ENCODE measurements at places on chromosomes 5 and 9. TPM values are rescaled to one million over a fixed set of nuclear protein-coding genes. Genes with fewer than 3 reads are reported as not detected.

GRCh38 chr5:52825826-52826225 lies 38.1 kb downstream of the ITGA1 start:
- DNase-seq: no peak

DNA sequence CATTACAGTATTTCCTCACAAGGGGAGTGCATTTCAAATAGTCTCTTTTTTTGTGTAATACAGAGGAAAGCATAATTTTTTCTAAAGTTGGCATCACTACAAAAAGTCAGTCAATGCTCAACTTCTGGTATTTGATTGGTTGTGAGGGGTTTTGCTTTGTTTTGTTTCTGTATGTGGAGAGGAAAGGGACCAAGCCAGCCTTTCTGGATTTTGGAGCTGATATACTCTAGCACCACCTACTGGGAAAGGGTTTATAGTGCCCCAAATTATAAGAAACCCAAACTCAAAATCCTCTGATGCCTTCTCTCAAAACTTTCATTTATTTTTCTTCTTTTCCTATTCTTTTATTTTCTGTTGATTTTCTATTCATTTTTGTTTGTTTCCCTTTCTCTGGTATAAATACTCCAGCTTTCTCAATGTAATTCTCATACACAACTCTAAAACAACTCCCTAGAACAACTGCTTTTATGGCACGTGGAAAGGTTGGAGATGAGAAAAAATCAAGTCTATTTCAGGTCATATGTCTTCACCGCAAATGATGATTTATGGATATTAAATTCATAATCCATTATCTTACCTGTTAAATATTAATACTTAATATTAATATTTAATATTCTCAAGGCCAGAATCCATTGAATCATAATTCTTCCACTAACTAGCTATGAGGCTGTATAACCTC lies 69.5 kb upstream of the ANXA1 start:
- no peak for DNase-seq

DNA sequence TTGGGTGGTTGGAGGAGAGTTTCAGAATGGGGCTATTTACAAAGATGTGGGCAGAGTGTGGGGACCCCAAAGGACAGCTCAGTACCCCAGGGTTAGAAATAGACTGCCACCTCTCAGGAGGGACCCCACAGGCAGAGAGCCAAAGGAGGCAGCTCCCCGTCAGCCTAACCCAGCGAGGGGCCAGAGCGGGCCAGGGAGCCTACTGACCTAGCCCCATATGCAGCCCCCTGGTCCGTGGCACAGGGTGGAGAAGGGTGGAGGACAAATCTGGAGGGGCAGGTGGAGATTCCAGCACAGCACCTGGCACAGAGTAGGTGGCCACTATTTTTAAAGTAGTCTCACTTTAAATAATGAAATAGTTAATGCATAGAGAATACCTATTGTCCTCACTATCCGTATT lies 67.2 kb upstream of the ANGPTL2 start:
- no peak for DNase-seq

DNA sequence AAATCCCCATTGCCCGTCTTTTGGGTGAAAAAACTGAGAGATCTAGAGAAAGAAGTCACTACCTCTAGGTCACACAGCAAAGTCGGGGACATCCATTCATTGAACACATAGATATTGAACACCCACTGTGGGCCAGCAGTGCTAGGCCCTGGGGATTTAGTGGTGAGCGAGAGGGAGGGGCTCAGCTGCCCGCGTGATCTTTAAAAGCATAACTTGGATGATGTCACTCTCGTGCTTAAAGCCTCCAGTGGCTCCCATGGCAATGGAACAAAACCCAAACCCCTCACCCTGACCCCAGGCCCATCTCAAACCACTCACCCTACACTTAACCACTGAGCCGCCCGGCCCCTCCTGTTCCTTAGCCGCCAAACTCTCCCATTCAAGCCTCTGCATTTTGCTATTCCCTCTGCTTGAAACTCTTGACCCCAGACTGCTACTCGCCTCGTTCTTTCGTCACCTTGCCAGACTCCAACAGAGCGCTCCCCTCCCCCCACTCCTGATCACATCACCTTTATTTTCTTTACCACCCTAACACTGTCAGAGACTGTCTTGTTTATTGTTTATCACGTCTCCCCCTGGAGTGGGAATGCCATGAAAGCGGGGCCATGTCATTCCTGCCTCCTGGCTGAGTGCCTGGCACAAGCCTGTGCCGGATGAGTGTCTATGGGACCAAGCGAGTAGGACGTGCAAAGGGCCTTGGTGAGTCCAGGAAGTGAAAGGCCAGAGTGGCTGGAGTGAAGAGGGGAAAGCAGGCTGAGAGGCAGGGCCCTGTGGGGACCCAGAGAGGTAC lies 710 bp upstream of the PIP5KL1 start:
- no peak for DNase-seq

Gene ARID3C
- not detected for total RNA-seq

Gene TRIM7
- total RNA-seq: 4.0 TPM

GRCh38 chr9:27519466-27520465 lies 4.3 kb upstream of the IFNK start:
- no peak for DNase-seq

Gene CD274
- total RNA-seq: 0.31 TPM

Gene SPATA31C1
- total RNA-seq: not detected

Gene PCDHB6
- 1.6 TPM for total RNA-seq

DNA sequence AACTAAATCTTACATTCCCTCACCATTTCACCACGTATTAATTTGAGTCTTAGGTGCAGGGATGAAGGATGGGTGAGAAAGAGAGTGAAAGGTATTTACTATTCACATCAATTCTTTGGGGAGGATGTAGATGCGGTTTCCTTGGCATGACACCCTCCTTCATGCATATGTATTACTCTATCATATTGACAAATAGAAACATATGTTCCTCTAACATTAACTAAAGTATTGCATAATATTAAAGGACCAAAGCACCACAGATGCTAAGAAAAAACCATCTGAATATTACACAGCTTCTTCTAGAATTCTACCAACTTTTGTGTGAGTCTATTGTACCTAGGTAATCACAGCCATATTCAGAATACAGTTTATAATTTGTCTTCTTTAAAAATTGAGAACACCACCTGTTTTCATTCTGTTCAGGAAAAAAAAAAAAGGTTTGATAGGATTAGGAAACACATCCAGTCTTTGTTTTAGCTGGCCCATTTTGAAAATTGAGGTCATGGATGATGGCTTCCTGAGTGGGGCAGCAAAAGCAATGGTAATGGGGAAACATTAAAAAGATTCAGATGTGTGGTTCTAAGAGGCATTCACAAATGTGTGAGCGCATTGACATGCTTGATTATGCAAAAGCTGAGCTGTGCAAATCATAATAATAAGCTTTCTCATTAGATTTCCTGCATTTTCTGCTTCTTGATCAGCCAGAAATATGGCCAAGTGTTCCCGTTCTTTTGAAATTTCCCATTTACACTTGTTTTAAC lies 1011.5 kb upstream of the NUDT12 start:
- no peak for DNase-seq

DNA sequence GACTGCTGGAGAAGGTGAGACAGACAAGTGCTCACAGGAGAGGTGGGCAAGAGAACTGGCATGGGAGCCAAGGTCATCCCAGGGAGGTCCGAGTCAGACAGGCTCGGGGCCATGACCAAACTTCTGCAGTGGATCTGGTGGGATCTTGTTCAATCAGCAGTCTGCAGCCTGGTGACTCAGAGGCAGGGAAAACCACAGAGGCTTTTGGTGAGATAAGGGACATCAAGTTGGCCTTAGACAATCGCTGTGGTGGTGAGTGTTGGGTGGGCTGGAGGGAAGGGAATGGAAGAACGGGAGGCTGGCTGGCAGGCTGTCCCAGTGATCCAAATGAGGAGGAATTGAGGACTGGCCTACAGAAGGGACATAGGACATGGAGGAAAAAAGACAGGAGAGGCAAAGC lies 123.8 kb downstream of the TMEM174 start:
- no peak for DNase-seq

Gene SH3PXD2B
- 114 TPM for total RNA-seq

DNA sequence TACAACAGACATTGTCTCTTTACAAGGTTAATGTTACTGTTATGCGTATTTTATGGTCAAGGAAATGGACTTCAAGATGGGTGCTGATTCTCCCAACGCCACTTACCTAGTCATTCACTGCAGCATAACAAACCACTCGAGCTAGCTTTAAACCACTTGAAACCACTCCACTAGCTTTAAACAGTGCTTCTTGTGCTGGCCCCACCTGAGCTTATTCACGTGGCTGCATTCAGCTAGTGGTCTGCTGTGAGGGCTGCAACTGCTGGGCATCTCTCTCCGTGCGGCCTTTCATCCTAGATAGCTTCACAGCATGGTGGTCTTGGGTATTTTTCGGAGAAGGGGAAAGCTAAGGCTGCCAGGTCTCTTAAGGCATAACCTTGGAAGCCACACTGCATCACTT lies 3.5 kb upstream of the HRH2 start:
- DNase-seq: no peak

Gene OTULIN
- total RNA-seq: 23.6 TPM

- DNase-seq: no peak
Observed at GRCh38 chr9:96457266-96457665, 7.3 kb downstream of the HABP4 start.

- DNase-seq: no peak
Observed at GRCh38 chr9:99590840-99591239, 230.8 kb upstream of the NR4A3 start.

DNA sequence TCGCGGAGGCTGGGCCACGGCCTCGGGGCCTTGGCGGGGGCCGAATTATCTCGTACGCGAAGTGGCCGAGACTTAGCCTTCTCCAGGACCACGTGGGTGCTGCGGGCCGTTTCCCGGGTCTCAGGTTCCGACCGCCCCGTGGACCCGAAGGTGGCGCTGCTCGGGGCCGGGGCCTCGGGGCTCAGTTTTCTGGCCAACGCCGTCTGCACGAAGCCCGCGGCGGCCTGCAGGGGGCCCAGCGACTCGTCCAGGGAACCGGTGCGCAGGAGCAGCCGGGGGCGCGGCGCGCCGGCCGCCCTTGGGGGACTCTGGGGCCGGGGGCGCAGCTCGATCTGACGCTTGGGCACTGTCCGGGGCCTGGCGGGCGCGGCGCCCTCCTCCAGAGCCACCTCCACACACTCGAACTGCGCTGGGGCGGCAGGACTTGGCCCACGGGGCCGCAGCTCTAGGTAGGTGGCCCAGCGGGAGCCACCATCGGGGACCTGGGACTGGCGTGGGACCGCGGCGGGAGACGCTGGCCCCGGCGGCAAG lies 716 bp downstream of the PROB1 start:
- no peak for DNase-seq

Data from osteocyte (in vitro differentiated cells).